Activated naive CD8-positive, alpha-beta T cell treated with anti-CD3 and anti-CD28 coated beads, Interleukin-2, amount 10 ng/mL, durations not matched to agents 7 days and 5 days (primary cell): ENCODE measurements at places on chromosomes 12 and 14. TPM values are rescaled to one million over a fixed set of nuclear protein-coding genes. Genes with fewer than 3 reads are reported as not detected.
A peak's percentile ranks its signal among the peaks of the same experiment; 100 is the strongest.

GRCh38 chr12:48185181-48185919 lies 1.9 kb downstream of the CCDC184 start:
- no peak overlapping the region for H3K27ac ChIP-seq
- DNase-seq = no peak
- no peak overlapping the region for H3K4me3 ChIP-seq
- no peaks in the 10 kb centered on the region for H3K36me3 ChIP-seq

- H3K27me3 ChIP-seq = peaks cover 19% of the 10 kb centered on the region
- DNase-seq = no peak
- H3K27ac ChIP-seq = no peak overlapping the region
- no peak overlapping the region for H3K4me3 ChIP-seq
- H3K36me3 ChIP-seq = no peaks in the 10 kb centered on the region
- H3K4me1 ChIP-seq = peaks cover 11% of the 10 kb centered on the region
Measured at GRCh38 chr14:106787626-106788025, 1261.2 kb downstream of the TMEM121 start.

GRCh38 chr14:60989599-60989998 lies 8.6 kb downstream of the SLC38A6 start:
- no peaks in the 10 kb centered on the region for H3K4me1 ChIP-seq
- H3K36me3 ChIP-seq = no peaks in the 10 kb centered on the region
- no peak overlapping the region for H3K27ac ChIP-seq

Gene SERPINA3
- not detected for total RNA-seq

GRCh38 chr12:39043424-39043822 lies 138.0 kb upstream of the CPNE8 start:
- no peaks in the 10 kb centered on the region for H3K36me3 ChIP-seq
- H3K27ac ChIP-seq = no peak overlapping the region

Gene JPH4
- total RNA-seq = not detected

GRCh38 chr12:1122786-1123185 lies 131.8 kb downstream of the ERC1 start:
- peaks cover 12% of the 10 kb centered on the region for H3K4me1 ChIP-seq
- H3K27ac ChIP-seq = no peak overlapping the region
- no peak overlapping the region for H3K4me3 ChIP-seq
- H3K36me3 ChIP-seq = no peaks in the 10 kb centered on the region

DNA sequence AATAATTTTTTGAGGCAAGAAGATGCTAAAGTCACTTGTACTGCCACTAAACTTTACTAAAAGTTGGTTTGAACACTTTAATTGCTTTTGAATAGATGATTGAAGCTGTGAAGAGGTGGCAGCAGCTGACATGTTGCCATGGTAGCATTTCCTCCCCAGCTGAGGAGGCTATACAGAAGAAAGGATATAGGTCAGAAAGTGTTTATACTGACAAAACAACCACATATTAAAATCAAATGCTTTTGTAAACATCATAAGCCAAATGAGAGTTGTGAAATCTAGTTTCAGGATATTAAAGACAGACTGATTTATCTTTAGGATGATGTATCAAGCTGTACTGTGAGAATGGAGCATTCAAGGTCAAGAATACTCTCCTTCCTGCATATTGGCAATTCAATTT lies 41.7 kb downstream of the TSPAN19 start:
- peaks cover 3% of the 10 kb centered on the region for H3K27me3 ChIP-seq
- no peak overlapping the region for H3K27ac ChIP-seq
- no peaks in the 10 kb centered on the region for H3K36me3 ChIP-seq
- peaks cover 2% of the 10 kb centered on the region for H3K4me1 ChIP-seq
- H3K4me3 ChIP-seq = no peak overlapping the region
- no peak for DNase-seq

Gene ASCL1
- not detected for total RNA-seq

DNA sequence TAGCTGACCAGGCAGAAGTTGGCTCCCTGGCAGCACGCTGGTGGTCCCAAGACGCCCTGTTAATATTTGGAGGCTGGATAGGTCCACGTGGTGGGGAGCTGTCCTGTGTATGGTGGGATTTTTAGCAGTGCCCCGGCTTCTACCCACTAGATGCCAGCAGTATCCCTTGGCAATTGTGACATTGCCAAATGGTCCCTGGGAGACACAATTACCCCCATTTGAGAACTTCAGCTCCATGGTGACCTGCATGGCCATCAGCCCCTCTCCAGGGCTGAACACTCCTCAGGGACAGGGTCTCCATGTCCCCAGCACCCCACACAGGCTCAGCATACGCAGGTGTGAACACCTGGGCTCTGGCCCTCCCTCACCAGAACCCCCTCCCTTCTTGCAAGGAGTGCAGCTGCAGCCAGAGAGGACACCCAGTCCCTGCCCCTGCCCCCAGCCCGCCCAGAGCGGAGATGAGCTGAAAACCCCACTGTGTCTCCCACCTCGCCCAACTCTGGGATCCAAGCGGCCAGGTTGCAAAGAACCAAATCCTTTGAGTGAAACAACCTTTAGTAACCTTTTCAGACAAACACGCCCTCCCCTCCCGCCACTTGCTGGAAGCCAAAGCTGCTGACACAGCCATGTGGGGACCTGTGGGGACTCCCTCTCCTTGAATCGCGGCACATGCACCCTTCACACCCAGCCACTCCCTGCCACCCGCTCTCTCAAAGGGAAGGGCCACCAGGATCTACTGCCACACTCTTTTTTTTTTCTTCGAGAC lies 120.4 kb downstream of the CALM1 start:
- H3K4me3 ChIP-seq = no peak overlapping the region
- no peak overlapping the region for H3K27ac ChIP-seq
- no peaks in the 10 kb centered on the region for H3K36me3 ChIP-seq
- H3K27me3 ChIP-seq = no peaks in the 10 kb centered on the region
- H3K4me1 ChIP-seq = no peaks in the 10 kb centered on the region
- DNase-seq = no peak

GRCh38 chr12:121582583-121583333 lies 1.9 kb upstream of the KDM2B start:
- H3K27ac ChIP-seq = no peak overlapping the region
- peak overlapping the region; percentile 93 for H3K4me3 ChIP-seq
- H3K36me3 ChIP-seq = peaks cover 2% of the 10 kb centered on the region
- DNase-seq = no peak
- no peaks in the 10 kb centered on the region for H3K27me3 ChIP-seq
- H3K4me1 ChIP-seq = peaks cover 30% of the 10 kb centered on the region

- H3K36me3 ChIP-seq = peaks cover 11% of the 10 kb centered on the region
- no peak for DNase-seq
- H3K27ac ChIP-seq = no peak overlapping the region
- no peak overlapping the region for H3K4me3 ChIP-seq
Measured at GRCh38 chr12:107448198-107448597, 237.4 kb upstream of the PWP1 start.

DNA sequence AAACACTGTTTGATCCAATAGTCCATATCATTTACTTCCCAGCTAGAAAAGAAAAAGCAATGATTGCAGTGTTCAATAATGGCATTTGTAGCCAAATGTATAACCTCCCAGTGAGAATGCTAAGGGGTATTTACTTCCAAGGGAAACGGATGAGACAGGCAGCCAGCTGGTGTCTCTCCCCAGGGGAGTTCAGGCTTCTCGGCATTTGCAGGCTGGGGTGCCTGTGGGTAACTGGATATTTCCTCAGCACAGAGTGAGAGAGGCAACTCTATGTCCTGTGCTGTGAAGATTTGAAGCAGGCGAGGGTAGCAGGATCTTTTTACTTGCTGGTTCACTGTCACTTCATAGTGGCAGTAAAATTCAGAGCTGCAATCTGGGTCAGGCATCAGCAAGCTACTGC lies 1455.6 kb upstream of the TMEM132C start:
- no peaks in the 10 kb centered on the region for H3K4me1 ChIP-seq
- no peak overlapping the region for H3K4me3 ChIP-seq
- H3K36me3 ChIP-seq = no peaks in the 10 kb centered on the region
- no peak for DNase-seq

DNA sequence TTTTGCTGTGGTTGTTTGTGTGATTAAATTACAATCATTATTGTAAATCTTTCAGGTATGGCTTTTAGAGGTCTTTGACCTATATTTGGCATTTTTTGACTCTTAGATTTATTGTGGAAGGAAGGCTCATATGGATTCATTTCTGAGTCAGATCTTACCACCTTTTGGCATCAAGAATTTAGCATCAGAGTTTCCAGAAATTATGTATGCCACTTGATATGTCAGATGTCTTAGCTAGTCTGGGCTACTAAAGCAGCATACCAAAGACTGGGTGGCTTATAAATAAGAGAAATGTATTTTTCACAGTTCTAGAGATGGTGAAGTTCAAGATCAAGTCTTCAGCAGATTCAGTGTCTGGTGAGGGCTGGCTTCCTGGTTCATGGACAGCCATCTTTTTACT lies 129.5 kb upstream of the PZP start:
- peaks cover 2% of the 10 kb centered on the region for H3K27me3 ChIP-seq
- peaks cover 20% of the 10 kb centered on the region for H3K4me1 ChIP-seq
- peaks cover 19% of the 10 kb centered on the region for H3K36me3 ChIP-seq

GRCh38 chr14:64444140-64444539 lies 21.2 kb upstream of the AKAP5 start:
- no peak for DNase-seq
- H3K27me3 ChIP-seq = no peaks in the 10 kb centered on the region
- peaks cover 28% of the 10 kb centered on the region for H3K4me1 ChIP-seq

DNA sequence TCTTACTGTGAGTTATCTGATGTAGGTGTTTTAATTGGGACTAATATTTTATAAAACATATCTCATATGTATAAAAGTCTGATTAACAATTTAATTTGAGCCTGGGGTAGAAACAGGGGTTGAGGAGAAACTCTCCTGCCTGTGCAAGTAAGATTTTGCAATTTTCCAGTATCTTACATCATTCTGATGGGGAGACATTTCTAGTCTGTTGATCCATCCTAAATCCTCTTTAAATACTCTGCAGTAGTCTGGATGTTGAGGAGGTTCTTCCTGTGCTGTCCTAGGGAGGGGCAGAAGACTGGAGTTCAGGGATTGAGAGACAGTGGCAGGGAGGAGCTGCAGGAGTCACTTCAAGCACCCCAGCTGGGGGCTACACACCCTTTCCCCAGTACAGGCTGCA lies 287.8 kb downstream of the ADGRD1 start:
- DNase-seq = no peak
- H3K36me3 ChIP-seq = no peaks in the 10 kb centered on the region
- H3K4me1 ChIP-seq = no peaks in the 10 kb centered on the region

DNA sequence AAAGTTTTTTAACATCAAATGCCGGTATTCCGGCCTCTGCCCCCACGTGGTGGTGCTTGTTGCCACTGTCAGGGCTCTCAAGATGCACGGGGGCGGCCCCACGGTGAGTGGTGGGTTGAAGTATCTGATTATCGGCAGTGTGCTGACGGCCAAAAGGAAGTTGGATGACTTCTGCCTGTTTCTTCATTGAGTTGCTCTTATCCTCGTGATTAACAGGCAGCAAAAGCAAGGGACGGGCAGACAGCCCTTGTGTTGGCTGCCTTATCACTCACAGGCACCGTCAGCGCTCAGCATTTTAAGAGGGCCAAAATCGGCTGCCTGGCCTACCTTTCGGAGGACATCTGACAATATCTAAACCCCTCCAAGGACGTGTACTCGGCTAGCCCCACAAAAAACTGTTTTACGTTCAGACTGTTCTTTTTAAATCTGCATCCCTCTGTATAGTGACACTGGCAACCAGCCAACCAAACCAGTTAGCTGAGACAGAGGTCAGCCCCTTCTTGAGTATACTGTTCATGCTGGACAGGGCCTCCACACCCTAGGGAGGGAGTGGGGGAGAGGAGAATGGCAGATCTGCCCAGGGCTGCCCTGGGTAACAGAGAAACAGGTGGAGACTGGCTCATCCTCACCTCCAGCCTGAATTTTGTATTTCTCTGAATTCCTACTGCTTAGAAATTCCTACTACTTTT lies 22.9 kb upstream of the AKAP5 start:
- H3K27me3 ChIP-seq = no peaks in the 10 kb centered on the region
- DNase-seq = no peak
- H3K36me3 ChIP-seq = peaks cover 42% of the 10 kb centered on the region
- H3K4me3 ChIP-seq = no peak overlapping the region
- peaks cover 33% of the 10 kb centered on the region for H3K4me1 ChIP-seq
- H3K27ac ChIP-seq = no peak overlapping the region

DNA sequence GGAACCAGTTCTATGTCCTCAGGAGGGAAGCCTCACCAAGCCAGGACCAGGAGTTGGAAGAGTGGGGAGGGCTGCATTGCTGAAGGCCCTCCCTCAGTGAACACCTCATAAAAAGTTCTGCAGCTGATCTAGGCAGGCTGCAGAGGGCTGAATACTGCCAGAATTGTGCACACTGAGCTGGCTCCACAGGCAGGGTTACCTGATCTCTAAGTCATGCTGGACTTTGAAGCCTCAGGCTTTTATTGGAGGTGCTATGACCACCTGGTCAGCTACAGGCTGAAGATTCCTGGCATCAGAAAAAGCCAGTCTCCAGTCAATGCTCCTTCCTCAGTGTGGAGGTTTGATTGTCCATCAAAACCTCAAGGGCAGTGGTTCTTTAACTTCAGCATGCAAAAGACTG lies 39.7 kb downstream of the FOS start:
- no peak overlapping the region for H3K4me3 ChIP-seq
- peaks cover 9% of the 10 kb centered on the region for H3K27me3 ChIP-seq
- no peaks in the 10 kb centered on the region for H3K36me3 ChIP-seq
- peaks cover 6% of the 10 kb centered on the region for H3K4me1 ChIP-seq

Gene MIS18BP1
- total RNA-seq = 52.0 TPM

Gene ACOT6
- total RNA-seq = not detected

Gene LMNTD1
- total RNA-seq = not detected

DNA sequence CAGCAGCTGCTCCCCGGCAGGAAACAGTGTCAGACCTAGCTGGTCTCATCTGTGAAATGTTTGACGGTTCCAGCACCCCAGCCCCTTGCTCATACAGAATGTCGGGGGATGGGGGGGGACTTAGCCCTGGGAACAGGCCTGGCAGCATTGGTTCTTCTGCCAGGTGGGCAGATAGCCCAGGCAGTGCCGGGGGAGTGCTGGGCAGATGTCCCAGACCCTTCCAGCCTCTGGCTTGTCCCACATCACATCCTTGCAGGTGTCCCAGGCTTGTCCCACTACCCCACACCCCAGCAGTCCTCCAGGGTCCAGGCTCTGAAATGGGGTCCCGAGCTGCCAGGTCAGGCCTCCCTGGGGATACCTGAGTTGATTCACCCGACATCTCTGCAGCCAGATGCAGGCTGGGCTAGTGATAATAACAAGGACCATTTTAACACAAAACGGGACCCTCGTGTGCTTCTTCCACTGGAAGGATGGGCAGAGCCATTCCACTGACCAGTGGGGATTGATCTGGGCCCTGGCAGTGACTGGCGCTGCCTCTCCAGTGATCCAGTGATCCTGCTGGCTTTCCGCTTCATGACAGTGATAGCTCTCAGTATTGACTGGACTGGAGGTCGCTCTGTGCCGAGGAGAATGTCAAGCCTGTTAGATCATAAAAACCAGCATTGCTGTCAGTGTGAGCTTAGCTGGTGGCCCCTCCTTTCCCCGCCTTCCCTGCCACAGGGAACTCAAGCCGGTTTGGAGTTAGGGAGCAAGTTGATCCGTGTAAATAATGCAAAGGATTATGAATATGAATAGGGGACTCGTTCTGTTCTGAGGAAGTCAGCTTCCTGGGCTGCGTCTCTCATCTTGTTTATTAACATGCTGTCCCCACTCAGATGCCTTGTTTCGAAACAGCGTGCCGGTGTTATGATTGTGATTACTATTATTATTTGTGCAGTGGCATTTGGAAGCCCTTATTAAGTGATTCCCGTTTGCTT lies 180.6 kb downstream of the AACS start:
- H3K27ac ChIP-seq = no peak overlapping the region
- H3K4me3 ChIP-seq = no peak overlapping the region
- H3K36me3 ChIP-seq = no peaks in the 10 kb centered on the region
- no peak for DNase-seq
- no peaks in the 10 kb centered on the region for H3K4me1 ChIP-seq

Gene PDE3A
- not detected for total RNA-seq

Gene NRIP2
- total RNA-seq = not detected
